Breast epithelium (tissue), 4 donors: ENCODE measurements at places on chromosomes 4 and X. TPM values are rescaled to one million over a fixed set of nuclear protein-coding genes. Genes with fewer than 3 reads are reported as not detected.

The HMGN5 gene
- total RNA-seq: 8.3 TPM

The DMP1 gene
- not detected for total RNA-seq

The PCSK1N gene
- total RNA-seq: 2.2 TPM

- H3K4me3 ChIP-seq: no peak overlapping the region
- H3K4me1 ChIP-seq: no peaks in the 10 kb centered on the region
- no peaks in the 10 kb centered on the region for H3K27me3 ChIP-seq
These were observed 8.2 kb downstream of the ABLIM2 start for GRCh38 chr4:8150152-8151090.

The VCX gene
- total RNA-seq: not detected
